Stimulated activated CD8-positive, alpha-beta memory T cell treated with anti-CD3 and anti-CD28 coated beads, Interleukin-15, amount 100 ng/mL, for 4 hours (primary cell): ENCODE measurements at places on chromosomes 2 and 18.

DNA sequence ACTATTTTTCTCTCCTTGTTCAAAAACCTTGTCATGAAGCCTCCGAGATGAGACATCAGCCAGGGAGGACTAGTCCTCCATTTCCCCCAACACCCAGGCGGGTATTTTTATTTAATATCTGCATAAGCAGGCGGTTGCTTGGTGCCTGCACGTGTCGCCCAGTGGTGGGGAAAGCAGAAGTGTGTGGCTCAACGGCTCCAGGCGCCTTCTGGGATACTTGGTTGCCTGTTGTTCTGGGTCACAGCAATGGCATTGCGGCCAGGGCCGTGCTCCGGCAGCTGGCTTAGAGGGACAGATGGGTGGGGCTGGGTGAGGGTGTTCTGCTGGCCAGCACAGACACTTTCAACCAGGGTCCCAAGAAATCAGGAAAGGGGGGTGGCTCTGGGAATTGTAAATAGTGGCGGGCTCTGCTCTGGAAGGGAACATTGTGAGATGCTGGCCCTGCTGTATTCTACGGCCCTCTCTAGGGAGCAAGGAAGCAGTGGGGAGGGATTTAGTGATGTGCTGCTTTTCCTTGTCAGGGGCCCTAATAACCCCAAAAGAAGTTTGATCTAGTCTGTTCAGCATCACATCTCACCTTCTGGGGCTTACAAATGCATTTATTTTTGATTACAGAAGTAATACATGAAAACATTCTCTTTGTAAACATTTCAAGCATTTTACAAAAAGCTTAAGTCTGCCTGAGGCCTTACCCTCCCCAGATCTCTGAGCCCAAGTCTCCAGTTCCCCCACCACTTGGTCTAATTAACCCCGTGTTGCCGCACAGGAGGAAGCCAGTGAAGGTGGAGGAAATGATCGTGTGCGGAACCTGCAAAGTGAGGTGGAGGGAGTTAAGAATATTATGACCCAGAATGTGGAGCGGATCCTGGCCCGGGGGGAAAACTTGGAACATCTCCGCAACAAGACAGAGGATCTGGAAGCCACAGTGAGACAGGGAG is 1.1 kb downstream of the VAMP8 start:
- no peak for DNase-seq

GRCh38 chr2:105188343-105188742 is 53.2 kb upstream of the GPR45 start:
- DNase-seq: no peak

GRCh38 chr2:47658646-47659320 is 124.2 kb upstream of the MSH6 start:
- DNase-seq: no peak

DNA sequence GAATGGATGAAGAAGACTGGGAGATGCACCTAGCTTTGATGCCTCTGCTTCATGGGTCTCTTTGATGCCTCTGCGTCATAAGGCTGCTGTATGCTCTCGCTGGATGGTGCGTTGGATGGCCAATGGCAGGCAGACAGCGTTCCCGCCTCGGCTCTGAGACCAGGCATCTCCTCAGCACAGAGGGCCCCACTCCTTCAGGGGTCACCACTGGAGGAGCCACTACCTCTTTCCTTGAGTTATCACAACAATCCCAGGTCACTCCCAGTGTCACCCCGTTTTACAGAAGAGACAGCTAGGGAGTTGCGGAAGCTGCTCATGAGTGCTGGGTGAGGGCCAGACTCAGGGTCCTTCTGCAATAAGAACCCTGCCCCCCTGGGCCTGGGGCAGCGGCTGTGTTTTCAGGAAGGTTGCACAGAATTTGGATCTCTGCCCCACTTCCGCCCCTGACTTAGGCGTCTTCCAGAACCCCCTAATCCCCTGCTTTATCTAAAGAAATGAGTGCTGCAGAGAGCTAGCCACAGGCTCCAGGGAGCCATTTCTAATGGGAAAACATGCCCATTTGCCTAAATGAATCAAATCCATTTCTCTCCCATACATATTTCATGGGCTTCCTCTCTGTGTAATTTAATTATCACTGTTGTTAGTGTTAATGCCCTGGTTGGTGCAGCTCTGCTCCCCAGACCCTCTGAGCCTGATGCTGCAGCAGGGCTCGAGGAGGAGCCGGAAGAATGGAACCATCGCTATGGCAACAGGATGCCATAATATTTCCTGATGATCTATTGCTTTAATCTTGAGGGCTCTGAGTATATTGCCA is 131.8 kb upstream of the HS6ST1 start:
- no peak for DNase-seq

DNA sequence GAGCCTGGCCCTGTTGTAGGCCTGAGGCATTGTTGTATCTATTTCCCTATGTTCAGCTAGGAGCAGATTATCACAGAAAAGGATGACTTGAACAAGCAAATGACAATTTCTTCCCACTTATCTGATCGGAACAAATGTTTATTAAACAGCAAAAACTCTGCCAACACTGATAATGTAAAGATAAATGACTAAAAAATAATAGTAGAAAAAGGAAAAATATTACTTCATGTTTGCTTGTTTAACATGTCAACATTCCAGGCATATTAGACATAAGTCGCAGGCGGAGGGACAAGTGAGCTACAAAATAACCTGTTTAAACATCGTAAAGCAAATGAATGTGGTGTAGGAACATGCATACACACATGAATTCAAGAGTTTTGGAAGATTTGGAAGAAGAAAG is 257.9 kb downstream of the TMX3 start:
- DNase-seq: no peak

DNA sequence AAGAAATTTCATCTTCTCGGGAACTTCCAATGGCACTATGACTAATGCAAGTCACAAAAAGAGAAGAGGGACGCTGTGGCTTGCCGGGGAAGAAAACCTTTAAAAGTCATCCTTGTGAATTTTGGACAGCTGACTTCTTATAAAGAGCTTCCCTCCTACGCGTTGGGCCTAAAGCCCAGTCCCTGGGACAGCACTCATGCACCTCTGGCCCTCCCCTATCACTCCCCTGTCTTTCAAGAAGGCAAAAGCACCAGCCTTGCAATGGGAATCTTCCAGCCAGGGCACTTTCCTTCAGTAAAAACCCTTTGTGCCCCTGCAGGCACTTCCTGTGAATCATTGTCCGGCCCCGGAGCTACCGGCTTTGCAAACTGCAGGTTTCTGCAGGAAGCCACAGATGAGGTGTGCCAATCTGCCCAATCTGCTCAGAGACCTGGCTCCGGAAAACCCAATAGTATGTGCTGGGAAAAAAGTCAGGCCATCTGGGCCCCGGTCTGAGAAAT is 7.1 kb downstream of the MREG start:
- no peak for DNase-seq

GRCh38 chr18:26471027-26471426 is 77.3 kb downstream of the KCTD1 start:
- DNase-seq: no peak

GRCh38 chr2:49240608-49241007 is 86.3 kb upstream of the FSHR start:
- no peak for DNase-seq

DNA sequence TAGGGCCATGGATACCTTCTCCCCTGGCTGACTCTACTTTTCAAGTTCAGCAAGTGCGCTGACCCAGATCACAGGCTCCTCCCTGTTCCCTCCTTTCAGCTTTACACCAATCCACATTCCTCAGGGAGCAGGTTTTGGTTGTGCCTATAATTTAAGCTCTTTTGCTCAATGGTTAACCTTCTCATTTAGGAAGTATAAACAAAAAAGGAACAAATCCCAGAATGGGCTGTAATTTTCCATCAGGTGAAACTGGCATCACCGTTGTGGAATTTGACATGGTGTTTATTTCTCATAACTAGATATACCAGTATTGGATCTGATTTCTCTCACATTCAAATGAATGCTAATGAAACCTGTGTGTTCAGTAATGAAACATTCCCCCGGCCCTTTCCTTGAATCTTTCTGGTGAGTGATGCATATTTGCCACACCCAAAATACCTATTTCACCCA is 13.6 kb downstream of the STRN start:
- DNase-seq: no peak

GRCh38 chr2:8893978-8894820 is 56.8 kb upstream of the KIDINS220 start:
- DNase-seq: no peak

DNA sequence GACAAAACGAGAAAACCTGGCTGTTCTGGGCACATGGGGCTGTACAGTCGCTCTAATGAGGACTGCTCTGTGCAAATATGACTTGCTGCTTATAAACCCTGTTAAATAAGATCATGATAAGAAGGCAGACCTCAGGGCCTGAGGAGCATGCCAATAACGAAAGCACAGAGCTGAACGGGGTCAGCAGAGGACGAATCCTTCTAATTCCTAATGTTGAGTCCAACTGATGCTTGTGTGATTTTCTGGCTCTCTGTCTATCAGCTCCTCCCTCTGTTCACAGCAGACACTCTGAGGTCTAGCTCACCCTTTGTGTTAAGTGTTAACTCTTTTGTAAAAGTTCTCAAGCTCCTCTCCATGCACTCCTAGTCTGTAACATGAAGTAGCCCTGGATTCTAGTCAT is 167.2 kb upstream of the REV1 start:
- no peak for DNase-seq

- DNase-seq: no peak
These were observed 36.0 kb upstream of the CCDC195 start for GRCh38 chr2:224751996-224752698.

DNA sequence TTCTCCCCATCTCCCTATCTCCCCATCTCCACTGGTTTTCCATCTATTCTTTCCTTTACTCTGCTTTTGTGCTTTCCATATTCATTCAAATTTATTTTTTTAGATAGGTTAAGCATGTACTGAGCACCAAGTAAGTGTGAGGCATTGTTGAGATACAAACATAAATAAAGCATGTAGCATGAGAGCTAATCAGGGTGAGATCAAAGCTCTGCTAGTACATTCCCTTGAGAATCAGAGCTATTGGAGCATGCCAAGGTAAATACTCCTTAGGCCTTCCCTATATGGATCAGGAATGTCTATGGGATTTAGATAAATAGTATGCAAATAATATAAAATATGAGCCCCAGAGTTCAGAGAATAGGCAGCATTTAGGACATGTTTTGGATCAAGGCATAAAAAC is 25.3 kb downstream of the BABAM2 start:
- no peak for DNase-seq
